ENCODE measurements at places on chromosomes 4 and X. TPM values are rescaled to one million over a fixed set of nuclear protein-coding genes. Genes with fewer than 3 reads are reported as not detected.

The ATP6AP2 gene
- 63.2 TPM for total RNA-seq

The DUX4 gene
- total RNA-seq: not detected

The HSD17B13 gene
- 0.52 TPM for total RNA-seq

The BANK1 gene
- total RNA-seq: 1.5 TPM

The FNIP2 gene
- 8.9 TPM for total RNA-seq

The P2RY4 gene
- total RNA-seq: 0.39 TPM

The TMEM271 gene
- not detected for total RNA-seq

The GYPE gene
- total RNA-seq: not detected

The RAB33A gene
- 7.9 TPM for total RNA-seq

The SRPX gene
- not detected for total RNA-seq

The PLA2G12A gene
- total RNA-seq: 13.3 TPM

The CFAP299 gene
- total RNA-seq: not detected

The PTPN13 gene
- 4.6 TPM for total RNA-seq

The TCP11X2 gene
- total RNA-seq: not detected

The DGKK gene
- not detected for total RNA-seq

The JCHAIN gene
- 0.84 TPM for total RNA-seq

The TLR2 gene
- total RNA-seq: 1.4 TPM

The ARX gene
- not detected for total RNA-seq

The TEX13C gene
- total RNA-seq: not detected

The STPG2 gene
- 0.39 TPM for total RNA-seq

The CYSLTR1 gene
- total RNA-seq: 7.2 TPM

The IL2RG gene
- total RNA-seq: 504 TPM

The DMP1 gene
- not detected for total RNA-seq

The ARR3 gene
- not detected for total RNA-seq

The PPP4R3C gene
- total RNA-seq: not detected

The EXOC1 gene
- total RNA-seq: 23.3 TPM

The PAGE1 gene
- not detected for total RNA-seq

The SHISA3 gene
- total RNA-seq: not detected

The TMEM47 gene
- total RNA-seq: not detected

The STK32B gene
- not detected for total RNA-seq

The ADH1B gene
- total RNA-seq: not detected

The PPEF2 gene
- total RNA-seq: not detected

The FOXR2 gene
- not detected for total RNA-seq

The IL1RAPL1 gene
- not detected for total RNA-seq
